ENCODE measurements at places on chromosomes 6 and 20. TPM values are rescaled to one million over a fixed set of nuclear protein-coding genes. Genes with fewer than 3 reads are reported as not detected.

PREX1 gene
- 66.0 TPM for total RNA-seq

SMAP1 gene
- total RNA-seq: 25.0 TPM

DEF6 gene
- 17.4 TPM for total RNA-seq

VAPB gene
- total RNA-seq: 47.8 TPM

COL9A3 gene
- total RNA-seq: 1.1 TPM

Measured in upper lobe of right lung (tissue), 1 donor.